ENCODE measurements at places on chromosomes 13 and 19.
A peak's percentile ranks its signal among the peaks of the same experiment; 100 is the strongest.

DNA sequence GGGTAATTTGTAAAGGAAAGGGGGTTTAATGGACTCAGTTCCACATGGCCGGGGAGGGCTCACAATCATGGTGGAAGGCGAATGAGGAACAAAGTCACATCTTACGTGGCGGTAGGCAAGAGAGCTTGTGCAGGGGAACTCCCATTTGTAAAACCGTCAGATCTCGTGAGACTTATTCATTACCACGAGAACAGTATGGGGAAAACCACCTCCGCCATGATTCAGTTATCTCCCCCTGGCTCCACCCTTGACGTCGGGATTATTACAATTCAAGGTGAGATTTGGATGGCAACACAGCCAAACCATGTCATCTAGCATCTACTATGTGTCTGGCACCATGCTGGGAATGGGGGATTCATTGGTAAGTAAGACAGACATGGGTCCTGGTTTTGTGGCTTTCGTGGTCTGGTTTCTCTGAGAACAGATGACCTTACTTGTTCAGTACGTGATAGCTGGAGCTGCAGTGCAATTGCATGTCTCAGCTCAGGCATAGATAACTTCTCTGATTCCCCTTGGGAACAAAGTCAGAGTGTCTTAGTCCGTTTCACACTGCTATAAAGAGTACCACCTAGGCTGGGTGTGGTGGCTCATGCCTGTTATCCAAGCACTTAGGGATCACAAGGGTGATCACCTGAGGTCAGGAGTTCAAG, 8.3 kb downstream of the ZNF554 start:
- no peak for DNase-seq

DNA sequence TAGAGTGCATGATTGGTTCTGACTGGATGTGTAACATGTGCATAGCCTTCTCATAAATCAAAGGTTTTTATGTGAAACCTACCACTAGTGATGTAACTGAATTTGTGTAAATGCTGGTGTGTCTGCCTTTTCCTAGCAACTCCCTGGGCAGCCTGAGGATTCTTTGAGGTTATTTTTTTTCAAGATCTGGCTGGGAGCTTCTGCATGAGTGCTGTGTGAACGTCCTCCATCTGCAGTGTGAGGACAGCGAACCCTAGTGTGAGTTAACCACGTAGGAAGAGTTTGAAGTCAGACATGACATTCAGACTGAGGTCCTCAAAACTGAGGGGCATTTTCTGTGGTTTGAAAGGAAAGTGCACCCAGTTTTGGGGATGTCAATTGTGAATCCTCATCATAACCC, 39.9 kb downstream of the DPRX start:
- no peak for DNase-seq

GRCh38 chr19:4573682-4574081, 14.2 kb upstream of the SEMA6B start:
- DNase-seq = no peak

DNA sequence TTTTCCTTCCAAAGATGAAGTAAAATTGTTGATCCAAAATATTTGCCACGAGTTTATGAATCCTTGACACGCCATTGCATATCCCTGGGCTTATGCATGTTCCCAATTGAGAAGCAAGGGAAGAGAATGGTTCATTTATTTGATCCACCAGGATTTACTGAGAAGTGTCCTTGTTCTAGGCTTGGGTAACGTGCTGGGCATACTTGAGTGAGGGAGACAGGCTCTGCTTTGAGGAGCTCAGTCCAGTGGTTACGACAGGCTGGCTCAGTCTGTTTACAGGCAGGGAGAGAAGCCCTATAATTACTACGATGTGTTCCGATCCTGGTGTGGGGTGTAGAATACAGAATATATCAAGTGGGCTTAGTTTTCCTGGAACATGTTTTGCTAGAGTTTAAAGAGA, 6.3 kb upstream of the PNMA8C start:
- DNase-seq = no peak

GRCh38 chr13:74115133-74115532, 19.1 kb downstream of the KLF12 start:
- DNase-seq = no peak

DNA sequence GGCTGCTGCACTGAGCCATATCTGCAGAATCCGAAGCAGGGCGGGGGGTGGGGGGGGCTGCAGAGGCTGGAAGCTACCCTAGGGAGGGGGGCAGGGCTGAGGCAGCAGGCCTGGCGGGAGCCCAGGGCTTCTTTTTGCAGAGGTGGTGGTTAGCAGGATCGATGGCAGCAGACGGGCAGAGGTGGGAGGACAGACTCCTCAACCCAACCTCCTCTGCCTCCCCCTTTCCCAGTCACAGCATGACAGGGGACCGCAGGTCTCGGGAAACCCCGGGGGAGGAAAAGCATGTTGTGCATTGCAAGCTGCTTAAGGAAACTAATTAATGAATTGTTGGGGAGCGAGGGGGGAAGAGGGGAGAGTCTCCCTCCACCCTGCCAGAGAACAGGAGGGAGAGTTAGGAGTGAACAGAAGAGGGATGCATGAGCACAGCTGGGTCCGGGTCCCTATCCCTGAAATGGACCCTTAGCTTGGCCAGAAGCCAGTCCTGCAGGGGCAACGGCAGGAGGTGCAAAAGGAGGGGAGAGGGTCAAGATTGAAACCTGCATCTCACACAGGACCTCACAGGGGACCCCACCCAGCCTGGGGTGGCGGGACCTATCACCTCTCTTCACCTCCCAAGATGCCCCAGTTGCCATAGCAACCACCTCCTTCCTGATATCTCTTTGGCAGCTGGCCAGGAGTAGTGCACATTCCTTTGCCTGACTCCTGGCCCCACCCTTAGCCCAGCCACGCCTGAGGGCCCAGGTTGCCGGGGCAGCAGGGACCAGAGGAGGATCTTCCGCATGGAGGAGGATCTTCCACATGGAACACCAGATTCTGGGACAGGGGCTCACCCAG, 1.8 kb downstream of the FXYD7 start:
- DNase-seq = peak; percentile 61

DNA sequence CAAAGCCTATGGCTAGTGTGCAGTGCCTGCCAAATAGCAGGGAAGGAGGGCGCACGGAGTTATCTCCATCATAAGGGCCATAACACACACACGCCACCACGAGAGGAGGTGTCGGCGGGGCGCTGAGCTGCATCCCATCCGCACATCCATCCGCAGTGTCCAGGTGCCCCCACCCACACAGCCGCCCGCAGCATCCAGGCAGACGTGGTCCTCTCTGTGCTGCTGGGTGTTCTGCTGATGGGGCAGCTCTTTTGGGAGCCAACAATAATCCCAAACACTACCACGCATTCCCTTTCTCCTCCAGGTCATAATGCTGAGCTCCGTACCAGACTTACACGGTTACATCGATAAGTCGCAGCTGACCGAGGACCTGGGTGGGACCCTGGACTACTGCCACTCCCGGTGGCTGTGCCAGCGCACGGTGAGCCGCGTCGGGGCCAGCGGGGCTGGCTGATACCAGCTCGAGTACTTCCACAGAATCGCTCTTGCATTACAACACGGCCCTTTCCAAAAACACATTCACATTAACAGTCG, 41.5 kb upstream of the F7 start:
- no peak for DNase-seq

GRCh38 chr19:13463296-13463695, 43.0 kb downstream of the CACNA1A start:
- DNase-seq = peak; percentile 66

- no peak for DNase-seq
Observed at GRCh38 chr19:44702551-44703176, 3.7 kb downstream of the CEACAM16 start.

DNA sequence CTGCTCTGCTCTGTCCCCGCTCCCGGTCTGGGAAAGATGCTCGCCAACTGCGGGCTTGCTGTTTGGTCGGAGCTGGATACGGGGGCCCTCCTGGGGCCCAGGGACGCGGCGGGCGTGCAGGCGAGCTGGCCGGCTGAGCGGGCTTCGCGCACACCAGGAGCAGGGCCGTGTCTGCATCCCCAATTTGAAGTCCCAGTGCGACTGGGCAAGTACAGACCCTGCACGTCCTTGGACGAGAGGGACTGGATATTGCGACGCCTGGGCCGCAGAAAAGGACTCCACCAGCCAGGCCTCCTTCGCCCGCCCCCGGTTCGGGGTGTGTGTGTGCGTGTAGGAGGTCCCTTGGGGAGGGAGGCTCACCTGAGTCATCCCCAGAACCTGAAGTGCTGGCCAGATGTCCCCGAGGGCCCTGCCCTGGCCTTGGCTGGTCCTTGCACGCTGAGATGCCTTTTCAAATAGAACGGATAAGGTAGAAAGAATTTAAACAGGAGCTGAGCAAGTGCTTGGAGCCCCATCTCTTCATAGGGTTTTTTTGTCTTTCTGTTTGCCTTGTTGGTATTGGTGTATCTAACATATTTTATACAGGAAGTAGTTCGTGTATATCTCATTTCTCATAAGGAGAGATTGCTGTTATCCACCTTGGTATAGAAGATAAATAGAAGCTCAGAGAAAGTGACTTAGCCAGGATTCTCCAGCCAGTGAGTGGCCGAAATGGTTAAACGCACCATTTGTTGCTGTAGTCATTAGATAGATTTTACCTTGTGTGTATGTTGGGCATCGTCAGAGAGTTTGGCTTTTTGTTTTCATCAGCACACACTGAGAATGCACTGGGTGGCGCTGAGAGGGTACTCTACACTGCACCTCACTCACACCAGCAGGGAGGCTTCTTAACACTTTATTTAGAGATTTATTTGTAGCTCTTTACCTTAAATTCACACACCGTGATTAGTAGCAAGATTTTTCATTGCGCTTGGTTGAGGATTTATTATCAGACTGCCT, 1.1 kb downstream of the NAXD start:
- no peak for DNase-seq

DNA sequence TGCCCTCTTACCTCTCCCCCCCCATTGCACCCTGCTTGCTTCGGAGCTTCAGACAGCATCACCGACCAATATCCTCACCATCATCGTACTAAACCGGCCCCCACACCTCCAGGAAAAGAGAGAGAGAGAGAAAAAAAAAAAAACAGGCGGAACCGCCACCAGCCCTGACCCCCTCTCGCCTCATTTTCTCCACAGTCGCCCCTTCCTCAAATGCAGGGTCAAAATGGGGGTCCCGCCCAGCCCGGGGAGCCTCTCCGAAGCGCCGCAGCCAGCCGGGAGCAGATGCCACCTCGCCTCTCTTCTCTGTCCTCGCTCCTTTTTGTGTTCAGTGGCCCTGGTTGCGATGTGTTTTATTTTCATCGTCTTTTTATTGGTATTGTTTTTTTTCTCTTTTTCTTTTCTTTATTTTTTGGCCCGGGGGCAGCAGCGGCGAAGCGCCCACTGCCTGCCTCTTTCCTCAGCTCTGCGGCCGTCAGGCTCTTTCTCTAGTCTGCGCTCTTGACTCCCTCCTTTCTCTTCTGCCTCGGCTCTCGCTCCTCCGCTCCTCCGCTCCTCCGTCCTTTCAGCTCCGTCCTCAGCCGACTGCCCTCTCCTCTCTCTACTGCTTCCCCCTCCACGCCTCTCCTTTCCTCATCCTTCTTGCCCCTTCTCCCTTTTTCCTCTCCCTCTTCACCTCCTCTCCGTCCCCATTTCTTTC, 41.4 kb downstream of the DEDD2 start:
- peak; percentile 20 for DNase-seq

- DNase-seq = no peak
Observed at GRCh38 chr13:50707628-50708027, 135.9 kb downstream of the DLEU7 start.

DNA sequence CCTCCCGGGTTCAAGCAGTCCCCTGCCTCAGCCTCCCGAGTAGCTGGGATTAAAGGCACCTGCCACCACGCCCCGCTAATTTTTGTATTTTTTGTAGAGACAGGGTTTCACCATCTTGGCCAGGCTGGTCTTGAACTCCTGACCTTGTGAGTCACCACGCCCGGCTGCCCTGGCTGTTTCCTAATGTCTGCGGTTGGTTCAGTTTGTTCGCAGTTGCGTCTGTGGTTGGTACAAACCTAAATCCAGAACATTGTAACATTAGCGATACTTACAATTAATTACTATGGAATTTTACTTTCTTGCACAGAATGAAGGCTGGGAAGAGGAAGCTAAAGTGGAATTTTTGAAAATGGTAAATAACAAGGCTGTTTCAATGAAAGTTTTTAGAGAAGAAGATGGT, 38.1 kb downstream of the RNF17 start:
- no peak for DNase-seq

DNA sequence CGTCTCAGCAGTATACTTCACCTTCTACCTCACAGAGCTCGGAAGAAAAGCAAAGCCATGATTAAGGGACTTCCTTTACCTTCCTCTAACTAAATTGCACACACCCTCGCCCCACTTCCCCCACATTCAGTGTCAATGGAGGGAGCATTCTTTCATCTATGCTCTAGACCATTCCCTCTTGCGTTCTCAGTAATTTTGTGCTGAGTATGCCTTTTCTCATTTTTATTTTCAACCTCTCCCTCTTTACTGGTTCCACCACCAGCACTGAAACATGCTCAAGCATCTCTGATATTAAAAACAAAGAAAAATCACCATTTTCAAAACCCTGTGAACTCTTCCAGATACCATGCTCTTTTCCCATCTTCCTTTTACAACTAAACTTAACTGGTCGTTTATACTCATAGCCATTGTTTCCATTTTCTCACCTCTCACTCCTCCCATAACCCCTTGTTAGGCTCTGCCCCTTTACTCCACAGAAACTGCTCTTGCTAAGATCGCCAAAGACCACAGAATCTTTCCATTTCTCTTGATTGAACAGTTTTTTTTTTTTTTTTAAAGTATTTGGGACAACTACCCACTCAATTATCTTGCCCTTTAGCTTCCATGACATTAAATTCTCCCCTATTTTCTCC, 32.4 kb downstream of the SERPINE3 start:
- DNase-seq = no peak

All from RPMI8226 (cell line).